ENCODE measurements at places on chromosomes 7 and 10.

- peak; percentile 72 for DNase-seq
Measured at GRCh38 chr7:151725844-151726651, 150.9 kb downstream of the PRKAG2 start.

GRCh38 chr10:3827266-3827665 lies 42.3 kb upstream of the KLF6 start:
- DNase-seq, result no peak

DNA sequence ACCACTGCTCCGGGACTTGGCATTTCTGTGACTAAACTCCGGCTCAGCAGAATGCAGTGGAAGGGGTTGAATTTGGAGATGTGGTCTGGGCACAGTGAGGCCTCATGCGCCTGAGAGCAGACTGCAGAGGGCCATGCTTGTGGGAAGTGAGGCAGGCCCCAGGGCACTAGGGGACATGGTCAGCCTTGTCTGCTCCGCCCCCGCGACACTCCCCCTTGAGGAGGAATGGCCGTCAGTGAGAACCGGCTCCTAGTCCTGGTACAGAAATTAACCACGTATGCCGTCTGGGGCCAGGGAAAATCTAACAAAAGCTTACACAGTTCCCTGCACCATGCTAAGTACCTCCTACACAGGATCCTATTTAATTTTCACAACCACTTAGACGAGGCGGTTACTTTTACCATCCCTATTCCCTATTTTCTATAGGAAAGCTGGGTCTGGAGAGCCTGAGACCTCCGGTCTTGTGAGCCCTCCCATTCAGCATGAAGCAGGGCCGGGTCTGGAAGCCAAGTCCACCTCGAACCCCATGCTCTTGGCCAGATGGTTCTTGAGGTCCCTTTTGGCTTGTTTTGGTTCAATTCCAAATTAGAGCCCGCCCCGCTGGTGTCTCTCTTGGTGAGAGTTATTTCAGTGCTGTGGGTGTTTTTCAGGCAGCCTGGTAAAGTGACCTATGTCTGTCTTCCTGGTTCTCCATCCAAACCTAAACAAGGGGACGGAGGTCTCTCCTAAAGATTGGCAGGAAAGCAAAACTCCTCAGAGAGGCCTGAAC lies 87.7 kb upstream of the PITRM1 start:
- no peak for DNase-seq

GRCh38 chr7:101066141-101066832 lies 19.0 kb upstream of the TRIM56 start:
- peak; percentile 52 for DNase-seq

DNA sequence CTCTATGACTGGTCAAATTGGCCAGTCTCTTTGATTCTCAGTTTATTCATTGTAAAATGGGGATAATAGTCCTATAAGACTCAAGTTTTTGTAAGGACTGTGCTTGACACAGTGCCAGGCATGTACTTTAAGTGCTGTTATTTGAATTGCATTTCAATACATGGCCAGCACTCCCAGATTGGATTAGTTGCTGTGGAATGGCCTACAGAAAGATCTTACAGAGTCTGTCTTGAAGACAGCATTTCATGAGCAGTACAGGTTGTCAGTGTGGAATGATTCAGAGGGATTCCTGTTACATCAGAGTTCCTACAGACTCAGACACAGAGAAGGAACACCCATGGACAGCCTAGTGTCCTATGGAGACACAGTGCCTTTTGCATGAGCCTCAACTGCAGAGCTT lies 238.1 kb upstream of the BMPER start:
- no peak for DNase-seq

- no peak for DNase-seq
Measured at GRCh38 chr10:29440981-29441380, 152.1 kb downstream of the LYZL1 start.

DNA sequence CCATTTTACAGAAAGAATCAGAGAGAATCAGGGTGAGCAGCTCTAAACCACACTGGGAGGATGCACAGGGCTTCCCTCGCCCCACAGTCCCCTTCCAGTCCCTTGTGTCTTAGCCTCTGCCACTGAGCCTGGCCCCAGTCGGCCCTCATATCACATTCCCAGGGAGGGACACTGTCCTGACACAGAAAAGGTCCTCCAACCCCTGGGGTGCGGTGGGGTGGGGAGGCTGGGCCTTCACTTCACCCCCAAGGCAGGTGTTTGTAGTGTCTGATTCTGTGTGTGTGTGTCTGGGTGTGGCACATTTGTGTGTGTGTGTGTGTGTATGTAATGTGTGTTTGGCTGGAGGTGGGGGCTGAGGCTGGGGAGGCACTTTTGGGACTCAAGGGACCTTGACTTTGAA lies 1.8 kb upstream of the KCP start:
- no peak for DNase-seq

DNA sequence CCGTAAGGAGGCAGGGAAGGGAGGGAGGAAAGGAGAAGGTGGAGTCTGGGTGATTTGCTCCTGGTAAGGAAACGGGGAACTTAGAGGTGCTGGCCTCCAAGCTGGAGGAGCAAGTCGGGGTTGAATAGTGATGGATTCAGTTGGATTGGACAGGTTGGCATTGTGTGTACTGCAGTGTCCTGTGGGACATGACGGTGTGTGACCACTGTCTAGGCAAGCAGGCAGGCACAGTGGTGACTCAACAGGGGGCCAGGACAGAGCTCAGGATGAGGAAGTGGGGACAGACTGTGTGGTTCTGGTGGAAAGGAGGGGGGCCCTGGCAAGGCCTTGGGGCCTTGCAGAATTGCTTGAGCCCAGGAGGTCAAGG lies 48.8 kb downstream of the COL26A1 start:
- no peak for DNase-seq

- no peak for DNase-seq
Measured at GRCh38 chr10:103394180-103394579, 2.1 kb downstream of the ATP5MK start.

- DNase-seq, result no peak
Measured at GRCh38 chr10:116632596-116633215, 12.0 kb downstream of the PNLIPRP2 start.

- DNase-seq, result no peak
Measured at GRCh38 chr10:25072786-25073185, 56.4 kb downstream of the THNSL1 start.

DNA sequence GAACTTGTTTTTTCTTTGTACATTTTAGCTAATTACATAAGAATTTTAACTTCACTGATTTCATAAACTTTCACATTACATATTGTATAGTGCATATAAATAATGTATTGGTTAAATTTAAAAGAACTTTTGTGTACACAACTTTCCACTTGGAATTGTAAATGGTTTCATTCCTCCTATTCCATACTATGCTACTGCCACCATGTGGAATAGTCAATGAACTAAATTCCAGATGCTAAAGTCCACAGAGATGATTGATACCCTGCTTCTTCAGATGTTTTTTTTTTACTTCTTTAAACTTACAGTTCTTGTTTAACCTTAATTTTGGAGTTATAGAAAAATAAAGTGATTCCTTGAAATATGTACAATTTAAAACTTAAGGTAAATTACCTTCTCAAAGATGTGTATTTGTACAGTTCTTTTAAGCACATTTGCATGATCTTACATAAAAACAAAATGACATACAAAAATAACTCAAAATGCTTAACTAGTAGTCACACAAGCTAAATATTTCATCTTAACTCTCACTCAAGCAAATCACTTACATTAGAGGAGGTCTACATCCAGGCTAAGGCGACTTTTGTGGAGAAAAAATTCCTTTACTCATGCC lies 247.6 kb upstream of the HGF start:
- DNase-seq, result no peak

- DNase-seq, result no peak
Measured at GRCh38 chr7:101707587-101707986, 78.5 kb upstream of the MYL10 start.

GRCh38 chr7:106375499-106375898 lies 90.7 kb upstream of the NAMPT start:
- DNase-seq, result no peak

GRCh38 chr10:103278862-103279298 lies 1.9 kb downstream of the INA start:
- no peak for DNase-seq

- DNase-seq, result no peak
Measured at GRCh38 chr7:23787272-23787671, 77.3 kb downstream of the STK31 start.

Data from NCI-H2107 (cell line).